NCI-H1436 (cell line): ENCODE measurements at places on chromosomes 1 and 21.

DNA sequence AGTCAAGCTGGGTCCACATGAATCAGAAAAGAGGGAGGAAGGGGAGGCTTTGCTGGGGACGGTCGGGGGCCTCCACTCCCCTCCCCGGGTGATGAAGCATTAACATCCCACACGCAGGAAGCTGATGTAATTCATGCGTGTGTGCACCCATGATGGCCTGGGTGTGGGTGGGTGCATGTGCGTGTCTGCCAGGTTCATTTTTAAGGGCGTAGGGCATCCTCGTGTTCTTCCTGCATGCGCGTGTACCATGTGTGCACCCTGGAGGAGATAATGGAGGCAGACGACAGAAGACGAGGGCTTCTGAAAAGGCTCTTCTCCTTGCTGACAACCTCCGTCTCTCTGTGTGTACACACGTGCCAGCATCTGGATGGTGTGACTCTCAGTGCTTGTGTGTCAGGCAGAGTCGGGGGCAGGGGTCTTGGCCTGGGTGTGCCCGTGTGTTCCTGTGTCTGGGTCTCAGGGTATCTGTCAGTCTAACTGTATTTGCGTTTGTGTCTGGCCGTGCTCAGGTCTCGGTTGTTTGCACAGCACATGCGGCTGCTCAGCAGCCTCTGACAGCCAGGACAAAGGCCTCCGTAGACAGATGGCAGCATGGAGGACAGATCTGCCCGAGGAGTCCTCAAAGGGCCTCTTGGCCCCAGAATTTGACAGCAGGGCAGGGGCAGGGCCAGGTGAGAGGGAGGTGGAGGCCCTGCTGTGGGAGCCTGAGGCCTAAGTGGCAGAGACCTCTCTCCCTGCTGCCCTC, 2.4 kb downstream of the RAP1GAP start:
- no peak for DNase-seq

- no peak for DNase-seq
These were observed 47.9 kb upstream of the SLC44A3 start for GRCh38 chr1:94772230-94772641.

- DNase-seq, result peak; percentile 48
These were observed 322.4 kb upstream of the DEPDC1 start for GRCh38 chr1:68819190-68819829.

- DNase-seq, result no peak
These were observed 29.3 kb downstream of the SIPA1L2 start for GRCh38 chr1:232600424-232601258.

DNA sequence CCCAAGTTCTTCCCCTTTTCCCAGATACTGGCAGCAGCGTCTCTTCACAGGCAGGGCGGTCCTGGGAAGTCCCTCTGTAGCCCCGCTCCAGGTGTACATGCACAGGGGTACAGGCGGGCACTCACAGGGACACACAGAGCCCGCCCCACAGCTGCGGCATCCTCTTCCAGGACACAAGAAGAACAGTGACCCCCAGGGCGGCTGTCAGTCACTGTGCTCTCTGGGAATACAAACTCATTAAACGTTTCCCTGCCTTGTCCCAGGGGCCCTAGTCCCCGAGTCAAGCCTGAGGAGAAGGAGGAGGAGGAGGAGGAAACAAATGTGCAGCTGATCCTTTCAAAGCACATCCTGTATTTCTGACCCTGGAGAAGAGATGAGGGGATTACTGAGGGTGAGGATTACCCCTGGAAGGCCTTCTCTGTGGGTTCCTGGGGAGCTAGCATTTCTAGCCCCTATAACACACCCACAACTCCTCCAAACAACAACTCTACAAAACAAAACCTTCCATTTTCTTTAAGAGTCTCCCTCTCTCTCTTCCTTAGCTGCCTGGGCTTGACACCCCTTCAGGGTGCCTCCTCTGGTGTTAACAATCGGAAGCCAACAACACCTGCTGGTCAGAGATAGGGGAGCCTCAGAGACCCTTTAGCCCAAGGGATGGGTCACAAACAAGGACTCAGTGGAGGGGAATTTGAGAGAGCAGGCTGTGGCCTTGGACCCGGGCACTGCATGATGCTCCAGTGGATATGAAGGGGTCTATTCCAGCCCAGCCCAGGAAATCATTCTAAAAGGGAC, 28.4 kb upstream of the DMBX1 start:
- no peak for DNase-seq

DNA sequence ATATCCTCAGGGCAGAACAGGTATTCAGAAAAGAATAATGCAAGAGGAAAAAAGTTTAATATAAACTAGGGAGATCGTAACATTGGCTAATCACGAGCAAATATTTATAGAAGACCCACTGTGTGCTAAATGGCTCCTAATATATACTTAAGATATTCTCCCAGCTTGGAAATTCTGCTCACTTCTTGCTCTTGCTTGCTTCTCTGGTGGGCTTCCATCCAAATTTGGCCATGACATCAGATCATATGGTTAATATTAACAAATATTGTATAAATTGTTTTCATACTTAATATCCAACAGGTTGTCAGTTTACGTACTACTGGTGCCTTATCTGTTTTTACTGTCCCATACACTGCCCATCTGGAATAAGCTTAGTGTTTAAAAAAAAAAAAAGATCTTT, 1.1 kb downstream of the COX20 start:
- no peak for DNase-seq

DNA sequence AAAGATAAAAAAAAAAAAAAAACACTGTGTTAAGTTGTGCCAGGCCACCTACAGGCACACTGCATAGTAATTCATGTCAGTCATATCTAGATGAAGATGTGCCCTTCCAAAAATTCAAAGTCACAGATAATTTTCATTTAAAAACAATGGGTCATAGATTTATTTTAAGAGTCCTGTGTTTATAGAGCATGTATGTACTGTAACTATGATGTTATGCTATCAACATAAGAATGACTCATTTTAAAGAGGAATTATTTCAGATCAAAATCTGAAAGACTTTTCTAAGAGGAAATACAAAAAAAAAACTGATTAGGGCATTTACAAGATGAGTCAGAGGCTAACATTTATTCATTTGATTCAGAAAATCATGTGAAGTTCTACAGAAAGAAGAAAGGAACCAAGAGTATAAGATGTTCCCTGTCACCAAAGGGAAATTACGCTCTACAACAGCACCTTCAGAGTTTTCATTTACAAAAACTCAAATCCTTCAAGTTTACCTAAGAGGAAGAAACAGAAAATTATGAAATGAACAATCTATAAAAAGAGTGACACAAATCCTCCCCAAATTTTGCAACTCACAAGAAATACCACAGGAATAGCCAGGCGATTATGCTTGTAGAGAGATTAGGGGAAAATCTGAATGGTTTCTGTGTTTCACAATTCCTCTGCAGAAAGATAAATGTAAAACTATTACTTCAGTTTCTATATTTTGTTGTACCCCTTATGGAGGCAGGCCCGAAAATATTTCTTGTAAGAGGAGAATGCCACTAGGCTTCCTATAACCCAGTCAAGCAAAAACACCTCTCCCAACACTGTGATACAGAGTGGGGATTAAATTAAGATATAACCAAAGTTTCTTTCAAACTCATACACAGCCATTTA, 13.8 kb downstream of the TP53BP2 start:
- no peak for DNase-seq

DNA sequence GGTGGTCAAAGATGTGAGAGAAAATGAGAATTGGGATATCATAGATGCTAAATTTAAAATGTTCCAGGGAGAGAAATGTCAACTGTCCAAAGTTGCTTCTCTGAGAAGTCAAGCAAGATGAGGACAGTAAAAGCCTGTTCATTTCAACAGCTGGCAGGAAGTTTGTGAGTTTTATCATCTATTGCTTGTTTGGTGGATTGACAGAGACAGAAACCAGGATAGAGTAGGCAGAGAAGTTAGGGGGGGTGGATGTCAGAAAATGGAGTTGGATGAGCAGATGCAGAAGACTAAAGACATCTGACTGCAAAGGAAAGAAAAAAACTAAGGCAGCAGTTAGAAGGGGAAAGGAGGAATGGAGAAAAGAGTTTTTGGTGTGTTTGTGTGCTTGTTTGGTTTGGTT, 78.4 kb downstream of the AK5 start:
- DNase-seq, result no peak

DNA sequence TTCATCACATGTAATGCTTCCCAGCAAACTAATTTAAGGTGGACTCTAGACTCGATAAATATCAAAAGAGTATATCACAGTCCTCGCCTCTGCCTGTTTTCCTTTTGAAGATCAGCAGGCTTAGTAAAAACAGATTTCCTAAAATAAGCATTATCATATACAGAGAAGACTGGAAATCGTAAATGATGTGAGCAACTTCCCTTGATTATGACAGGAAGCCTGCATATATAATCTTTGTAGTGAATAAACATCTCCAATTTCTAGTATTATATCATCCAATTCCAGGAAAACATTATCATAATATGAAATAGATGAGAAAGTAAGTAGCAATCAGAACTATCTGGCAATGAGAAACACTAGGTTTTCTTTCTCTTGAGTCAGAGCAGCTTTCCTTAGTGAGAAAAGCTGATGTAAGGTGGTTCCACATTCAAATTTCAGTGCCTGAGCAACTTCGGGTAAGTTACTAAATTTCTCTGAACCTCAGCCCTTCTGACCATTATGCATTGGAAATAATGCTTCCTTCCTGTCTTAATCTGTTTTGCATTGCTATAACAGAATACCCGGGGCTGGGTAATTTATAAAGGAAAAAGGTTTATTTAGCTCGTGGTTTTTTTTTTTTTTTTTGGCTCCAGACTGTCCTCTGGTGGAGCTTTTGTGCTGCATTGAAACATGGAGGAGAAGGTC, 12.6 kb upstream of the POU2F1 start:
- DNase-seq, result no peak

DNA sequence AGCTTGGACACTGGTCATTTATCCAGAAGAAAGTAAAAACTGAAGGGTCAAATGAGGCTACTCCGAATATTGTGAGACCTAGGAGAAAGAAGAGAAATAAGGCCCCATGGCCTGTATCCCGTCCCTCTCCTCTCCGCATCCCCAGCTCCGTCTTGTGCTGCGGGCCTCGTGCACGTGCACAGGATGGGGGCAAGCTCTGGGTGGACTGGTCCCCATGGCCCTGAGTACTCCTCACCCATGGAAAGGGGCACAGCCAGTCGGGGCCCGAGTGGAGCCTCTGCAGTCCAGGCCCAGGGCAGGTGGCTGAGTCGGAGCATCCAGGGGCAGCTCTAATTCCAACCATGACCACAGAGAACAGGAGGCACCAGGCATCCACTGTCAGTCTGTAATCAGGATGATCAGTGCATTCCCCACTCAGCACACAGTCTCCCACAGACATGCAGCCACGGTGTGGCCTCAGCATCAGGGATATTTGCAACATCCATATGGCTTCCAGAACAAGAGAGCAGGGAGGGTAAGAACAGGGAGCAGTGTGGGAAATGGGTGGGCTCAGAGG, 12.5 kb upstream of the OLIG1 start:
- no peak for DNase-seq

DNA sequence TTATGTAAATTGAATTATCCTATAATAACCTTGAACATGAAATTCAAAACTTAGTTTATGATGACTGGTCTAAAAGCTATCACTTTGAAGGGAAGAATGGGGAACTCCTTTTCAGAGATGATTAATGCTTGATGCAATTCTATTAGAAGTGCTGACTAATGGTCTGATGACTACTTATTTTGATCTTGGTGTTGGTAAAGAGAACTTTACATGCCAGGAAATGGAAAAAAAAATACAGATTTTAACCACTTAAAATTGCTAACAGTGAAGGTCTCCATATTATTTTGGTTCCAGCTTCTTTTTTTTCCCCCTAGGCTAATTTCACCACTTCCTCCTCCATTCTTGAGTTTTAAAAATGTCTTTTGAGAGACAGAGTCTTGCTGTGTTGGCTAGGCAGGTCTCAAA, 22.9 kb downstream of the S1PR1 start:
- no peak for DNase-seq

DNA sequence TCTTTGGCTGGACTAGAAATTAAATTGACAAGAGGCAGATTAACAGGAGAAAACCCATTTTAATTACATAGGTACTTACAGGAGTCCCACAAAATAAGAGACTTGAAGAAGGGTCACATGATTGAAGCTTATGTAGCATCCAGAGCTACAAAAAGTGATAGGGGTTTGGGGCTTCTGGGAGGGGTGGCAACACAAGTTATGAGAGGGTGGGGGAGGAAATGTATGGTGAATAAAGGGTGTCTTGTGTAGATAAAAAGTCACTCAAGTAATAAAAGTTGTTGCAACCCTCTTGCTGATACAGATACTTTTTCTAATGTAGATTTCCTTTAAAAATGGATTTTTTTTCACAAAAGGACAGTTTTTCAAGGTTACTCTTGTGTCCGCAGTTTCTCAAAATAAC, 24.0 kb downstream of the USP25 start:
- no peak for DNase-seq

- no peak for DNase-seq
These were observed 34.7 kb upstream of the GPR25 start for GRCh38 chr1:200837931-200838571.

DNA sequence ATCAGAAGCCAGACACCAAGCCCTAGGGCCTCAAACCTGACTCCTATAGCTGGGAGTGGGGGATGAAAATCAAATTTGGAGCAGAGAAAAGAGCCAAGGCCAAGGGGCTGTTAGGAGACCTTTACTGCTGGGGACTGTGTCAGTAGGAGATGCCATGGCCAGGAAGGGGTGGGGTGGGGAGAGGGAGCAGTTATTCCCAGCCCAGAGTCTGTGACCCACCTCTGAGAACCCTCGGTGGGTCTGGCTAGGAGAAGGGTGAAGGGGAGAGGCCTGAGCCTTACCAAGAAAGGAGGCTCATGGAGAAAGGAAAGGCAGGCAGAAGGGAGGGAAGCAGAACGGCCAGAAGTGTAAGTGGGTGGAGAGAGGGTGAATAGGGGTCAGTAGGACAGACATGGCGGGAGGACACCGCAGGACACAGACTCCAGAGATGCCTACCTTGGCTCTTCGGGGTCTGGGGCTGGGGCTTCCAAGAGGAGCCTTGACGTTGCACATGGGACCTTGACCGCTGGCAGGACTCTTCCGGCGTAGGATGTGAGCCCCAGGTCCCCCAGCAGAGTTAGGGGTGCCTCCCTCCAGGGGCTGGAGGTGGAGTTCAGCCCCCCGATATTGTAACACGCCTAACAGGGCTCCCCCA, 1.2 kb downstream of the ADAMTS4 start:
- DNase-seq, result no peak

DNA sequence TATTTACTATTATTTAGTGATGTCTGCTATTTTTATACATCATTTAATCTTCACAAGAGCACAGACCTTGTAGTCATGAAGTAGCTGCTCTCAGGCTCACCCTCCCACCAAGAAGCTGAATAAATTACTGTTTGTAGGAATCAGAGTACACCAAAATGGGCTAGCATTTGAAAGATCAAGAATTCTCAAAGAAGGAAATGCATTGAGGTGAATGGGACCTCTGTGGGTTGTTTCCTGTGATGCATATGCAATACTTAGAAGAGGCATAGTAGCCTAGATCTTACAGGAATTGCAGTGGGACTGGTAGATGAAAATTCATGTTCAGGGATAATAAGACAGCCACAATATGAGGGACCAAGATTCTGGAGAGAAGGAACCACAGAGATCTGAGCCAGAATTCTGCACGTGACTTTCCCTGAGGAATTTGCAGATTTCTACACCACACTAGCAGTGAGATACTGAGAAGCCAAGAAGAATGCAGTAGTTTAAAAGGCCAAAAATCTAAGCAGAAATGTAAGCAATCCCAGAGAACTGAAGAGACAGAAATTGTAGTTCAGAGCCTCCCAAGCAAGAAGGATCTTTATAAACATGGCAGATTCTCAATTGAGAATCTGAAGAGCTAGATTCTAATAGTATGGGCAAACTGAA, 307.0 kb downstream of the ST6GALNAC3 start:
- DNase-seq, result no peak

GRCh38 chr21:27713154-27714109, 746.5 kb upstream of the ADAMTS5 start:
- no peak for DNase-seq

- DNase-seq, result no peak
These were observed 13.3 kb downstream of the ITGB2 start for GRCh38 chr21:44907225-44907965.
